ENCODE measurements at places on chromosomes 2 and 18.

DNA sequence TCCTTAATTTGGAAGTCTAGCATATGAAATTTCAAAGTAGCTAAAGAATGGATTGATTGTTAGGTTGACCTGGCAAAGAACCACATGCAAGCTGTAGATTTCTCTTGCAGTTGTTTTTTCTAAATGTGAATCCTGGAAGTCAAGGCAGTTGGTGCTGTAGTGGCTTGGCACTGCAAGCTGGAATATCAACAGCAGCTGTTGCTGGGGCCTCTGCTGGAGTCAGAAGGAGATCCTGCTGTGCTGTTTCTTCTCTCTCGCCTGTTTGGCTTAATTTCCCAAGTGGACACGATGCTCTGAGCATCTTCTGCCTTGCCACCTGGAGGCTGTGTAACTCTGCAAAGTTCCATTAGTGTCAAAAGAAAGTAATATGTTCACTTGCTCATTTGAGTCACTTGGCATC lies 12.6 kb downstream of the PIK3C3 start:
- DNase-seq: no peak

- DNase-seq: peak; percentile 33
These were observed 27.6 kb downstream of the CELF4 start for GRCh38 chr18:37537868-37538525.

DNA sequence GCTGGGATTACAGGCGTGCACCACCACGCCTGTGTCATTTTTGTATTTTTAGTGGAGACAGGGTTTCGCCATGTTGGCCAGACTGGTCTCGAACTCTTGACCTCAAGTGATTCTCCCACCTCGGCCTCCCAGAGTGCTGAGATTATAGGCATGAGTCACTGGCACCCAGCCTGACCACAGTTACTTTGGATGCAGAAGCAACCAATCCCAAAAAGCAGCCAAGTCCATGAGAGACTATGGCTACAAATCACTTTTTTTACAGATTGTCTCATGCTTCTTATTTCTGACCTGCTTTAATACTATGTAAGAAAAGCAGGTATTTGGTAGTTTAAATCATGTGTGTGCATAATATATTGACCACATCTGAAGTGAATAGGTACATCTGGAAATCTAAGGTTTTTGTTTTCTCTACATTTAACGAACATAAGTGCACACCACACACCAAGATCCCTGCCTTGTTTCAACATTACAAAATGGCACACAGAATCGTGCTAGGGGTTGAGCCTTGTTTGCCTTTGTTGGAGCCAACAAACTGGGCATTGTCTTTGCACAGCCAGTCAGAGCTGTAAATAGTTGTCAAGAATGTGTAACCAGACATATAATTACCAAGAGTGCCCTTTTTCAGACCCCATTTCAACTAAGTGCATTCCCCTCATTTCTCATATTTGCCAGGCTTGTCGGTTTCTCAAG lies 18.3 kb upstream of the MAP4K4 start:
- DNase-seq: no peak

- no peak for DNase-seq
These were observed 38.7 kb downstream of the ABI2 start for GRCh38 chr2:203366639-203367466.

GRCh38 chr2:219071131-219071816 lies 10.6 kb upstream of the IHH start:
- DNase-seq: no peak

DNA sequence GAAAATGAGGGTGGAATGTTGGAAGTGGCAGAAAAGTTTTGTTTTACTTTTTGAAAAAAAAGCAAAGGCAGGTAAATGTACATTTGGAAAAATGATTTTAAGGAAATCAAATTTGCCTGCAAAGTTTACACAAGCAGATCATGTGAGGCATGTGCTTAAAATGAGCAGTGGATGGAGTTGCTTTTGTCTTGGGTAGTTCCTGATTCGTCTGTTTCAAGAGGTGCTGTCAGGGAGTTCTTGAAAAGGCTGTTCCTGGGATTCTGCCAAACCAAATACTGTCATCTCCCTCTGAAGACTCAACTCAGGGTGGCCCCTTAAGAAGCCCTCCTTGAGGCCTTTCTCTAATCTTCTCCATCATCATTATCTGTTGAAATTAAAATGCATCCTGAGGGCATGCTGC lies 59.0 kb downstream of the TACR1 start:
- no peak for DNase-seq

GRCh38 chr18:35345460-35345921 lies 1.3 kb upstream of the ZNF24 start:
- DNase-seq: no peak

DNA sequence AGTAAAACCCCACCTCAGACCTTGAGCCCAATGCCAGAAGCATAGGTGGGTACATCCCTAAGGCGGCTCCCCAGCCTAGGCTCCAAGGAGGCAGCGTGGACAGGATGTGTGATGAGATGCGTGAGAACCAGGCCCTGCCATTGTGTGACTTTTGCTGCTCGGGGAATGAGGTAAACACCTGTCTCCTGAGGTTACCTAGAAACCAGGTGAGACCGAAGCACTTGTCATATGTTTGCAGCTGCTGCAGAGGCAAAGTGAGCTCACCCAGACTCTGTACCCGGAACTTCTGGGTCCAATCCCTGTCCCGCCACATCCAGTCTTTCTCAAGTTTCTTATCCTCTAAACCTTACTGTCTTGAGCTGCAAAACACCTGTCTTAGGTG lies 3.4 kb downstream of the FBLN7 start:
- no peak for DNase-seq

GRCh38 chr2:236892721-236893120 lies 193.0 kb upstream of the COPS8 start:
- no peak for DNase-seq

GRCh38 chr2:119659601-119660342 lies 19.2 kb upstream of the TMEM177 start:
- peak; percentile 34 for DNase-seq

DNA sequence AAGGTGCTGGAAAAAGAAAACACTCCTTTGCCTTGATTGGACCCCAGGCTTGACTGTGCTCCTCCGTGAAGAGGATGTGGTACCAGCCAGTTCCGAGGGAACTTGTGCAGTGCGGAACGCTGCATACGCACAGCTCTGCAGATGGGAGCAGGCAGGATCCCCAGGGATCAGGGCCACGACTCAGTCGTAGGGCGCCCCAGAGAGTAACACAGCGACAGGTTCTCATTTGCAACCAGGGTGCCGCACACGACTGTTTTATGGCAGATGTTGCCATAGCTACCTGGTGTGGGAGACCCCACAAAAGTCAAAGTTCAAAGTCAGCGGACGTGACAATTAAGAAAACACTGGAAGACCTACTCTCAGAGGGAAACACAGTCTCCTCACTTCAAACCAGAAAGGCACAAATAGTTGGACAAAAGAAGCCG lies 779 bp downstream of the MALL start:
- DNase-seq: no peak

DNA sequence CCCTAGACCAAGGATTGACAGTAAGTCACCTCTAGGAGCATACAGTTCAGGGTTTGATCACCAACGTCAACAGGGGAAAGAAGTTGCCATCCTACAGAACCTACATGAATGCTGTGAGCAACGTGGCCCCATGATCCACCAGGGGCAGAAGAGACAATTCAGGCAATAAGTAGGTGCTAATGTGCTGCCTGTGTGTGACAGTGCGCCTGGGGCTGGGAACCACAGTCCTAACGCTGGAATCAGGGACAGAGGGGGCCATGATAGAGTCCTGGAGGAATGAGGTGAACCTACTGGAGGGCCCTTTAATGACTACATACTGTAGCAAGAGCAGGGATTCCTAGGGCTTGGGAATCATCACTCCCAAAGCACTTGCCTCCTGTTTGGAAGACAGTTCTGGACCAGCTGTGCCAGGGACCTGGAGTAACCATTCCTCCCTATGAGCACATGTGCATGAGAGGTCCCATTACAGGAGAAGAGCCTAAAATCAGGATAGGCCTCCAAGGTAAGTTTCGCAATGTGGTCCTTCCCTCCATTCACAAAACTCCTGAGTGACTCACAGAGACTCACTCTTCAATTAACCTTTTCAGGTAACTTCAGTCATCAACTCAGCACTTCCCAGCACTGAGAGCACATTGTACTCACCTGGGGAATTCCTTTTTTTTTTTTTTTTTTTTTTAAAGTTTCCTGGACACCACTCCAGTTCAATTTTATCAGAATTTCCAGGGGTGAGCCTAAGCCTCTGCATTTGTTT lies 214.0 kb downstream of the TMEM163 start:
- no peak for DNase-seq

DNA sequence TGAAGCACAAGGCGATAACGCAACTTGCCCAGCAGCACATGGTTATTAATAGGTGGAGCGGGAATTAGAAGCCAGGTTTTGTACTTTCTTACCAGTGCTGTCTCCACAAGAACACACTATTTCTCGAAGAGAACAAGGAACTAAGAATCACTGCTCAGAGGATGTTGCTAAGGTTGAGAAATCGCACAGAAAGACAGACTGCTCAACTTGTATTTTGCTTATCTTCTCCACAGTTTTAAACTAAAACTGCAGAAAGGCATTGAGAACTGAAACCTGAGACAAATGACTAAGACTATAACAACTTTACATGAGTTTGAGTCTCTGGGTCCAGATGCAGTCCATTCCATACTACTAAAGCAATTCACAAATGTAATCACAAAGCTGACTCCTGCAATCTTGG lies 6.2 kb downstream of the PRKD3 start:
- no peak for DNase-seq

- DNase-seq: no peak
These were observed 191.0 kb downstream of the GRB14 start for GRCh38 chr2:164430166-164430783.

DNA sequence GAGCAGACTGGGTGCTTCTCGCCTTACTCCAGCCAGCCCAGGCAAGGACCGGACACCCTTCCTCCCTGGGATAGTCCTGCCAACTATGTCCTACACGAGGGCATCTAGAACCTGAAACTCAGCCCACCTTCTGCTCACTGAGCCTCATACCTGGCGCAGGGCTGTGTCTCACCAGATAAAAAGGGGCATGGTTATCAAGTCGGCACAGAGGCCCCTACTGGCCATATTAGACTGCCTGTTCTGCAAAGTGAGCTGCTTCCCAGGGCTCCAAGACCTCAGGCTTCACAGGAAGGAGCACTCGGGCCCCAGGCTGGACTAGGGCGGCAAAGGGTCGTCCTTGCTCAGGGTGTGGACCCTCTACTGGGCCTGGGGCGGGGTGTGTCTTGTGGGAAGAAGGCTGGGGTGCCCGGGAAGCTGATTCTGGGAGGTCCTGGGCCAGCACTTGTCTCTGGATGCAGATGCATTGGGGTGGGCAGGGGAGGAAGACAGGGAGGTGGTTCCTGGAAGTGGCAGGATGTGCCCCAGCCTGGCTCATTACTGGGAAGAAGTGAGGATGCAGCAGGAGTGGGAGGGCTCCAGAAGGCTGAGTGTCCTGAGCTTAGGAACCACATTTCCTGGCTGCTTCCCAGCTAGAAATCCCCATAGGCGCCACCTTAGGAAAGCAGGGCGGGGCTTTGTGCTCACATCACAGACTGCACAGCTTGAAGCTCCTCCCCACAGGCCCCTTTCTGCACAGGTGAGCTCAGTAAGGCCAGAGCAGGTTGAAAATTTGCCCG lies 19.6 kb downstream of the EHD3 start:
- DNase-seq: no peak

DNA sequence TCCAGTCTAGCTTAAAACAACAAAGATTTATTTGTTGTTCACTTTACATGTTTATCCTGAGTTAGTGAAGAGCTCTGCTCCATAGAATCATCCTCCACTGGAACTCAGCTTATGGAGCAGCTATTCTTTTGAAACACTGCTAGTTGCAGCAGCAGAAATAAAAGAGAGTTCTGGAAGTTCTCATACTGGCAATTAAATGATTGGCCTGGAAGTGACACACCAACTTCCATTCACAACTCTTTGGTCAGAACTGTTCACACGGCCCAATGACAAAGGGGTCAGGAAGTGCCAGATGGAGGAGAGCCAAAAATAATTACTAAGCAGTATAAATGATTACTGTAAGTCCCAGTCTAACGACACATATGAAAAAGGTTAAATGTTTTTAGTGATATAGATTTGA lies 39.1 kb downstream of the FBXO11 start:
- DNase-seq: no peak

- no peak for DNase-seq
These were observed 46.8 kb upstream of the RNU4ATAC start for GRCh38 chr2:121483846-121484245.

- DNase-seq: no peak
These were observed 12.6 kb downstream of the NDUFAF7 start for GRCh38 chr2:37244017-37244416.

DNA sequence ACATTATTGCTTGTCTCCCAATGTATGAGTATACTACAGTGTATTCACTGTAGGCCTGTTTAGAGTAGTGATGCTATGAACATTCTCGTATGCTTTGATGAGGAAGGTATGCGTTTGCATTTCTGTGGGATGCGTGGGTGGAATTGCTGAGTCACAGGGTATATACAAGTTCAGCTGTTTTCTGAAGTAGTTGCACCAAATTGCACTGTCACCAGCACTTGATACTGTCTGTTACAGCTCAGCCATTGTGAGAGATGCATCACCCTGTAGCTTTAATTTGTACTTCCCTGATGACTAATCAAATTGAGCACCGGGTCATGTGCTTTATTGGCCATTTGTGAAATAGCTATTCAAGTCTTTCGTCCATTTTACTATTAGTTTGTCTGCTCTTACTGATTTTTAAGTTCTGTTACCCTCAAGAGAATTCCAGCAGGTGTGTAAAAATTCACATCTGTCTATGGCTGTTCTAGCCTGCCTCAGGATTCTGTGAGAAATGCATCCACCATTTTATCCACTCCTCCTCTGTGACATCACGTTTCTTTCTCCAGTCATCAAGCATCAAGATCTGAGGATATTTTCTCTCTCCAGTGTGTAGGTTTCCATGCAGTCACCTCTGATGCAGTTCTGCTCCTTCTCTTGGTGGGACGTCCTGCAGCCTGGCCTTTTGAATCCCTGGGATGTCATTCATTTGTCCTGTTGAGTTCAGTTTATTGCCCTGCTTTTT lies 72.5 kb downstream of the DGKD start:
- DNase-seq: peak; percentile 65

GRCh38 chr2:130755256-130756052 lies at the start of gene AMER3:
AMER3 (plus strand) TSS chr2:130755540; CDS start chr2:130762073, 6,533 bp downstream.
- no peak for DNase-seq

DNA sequence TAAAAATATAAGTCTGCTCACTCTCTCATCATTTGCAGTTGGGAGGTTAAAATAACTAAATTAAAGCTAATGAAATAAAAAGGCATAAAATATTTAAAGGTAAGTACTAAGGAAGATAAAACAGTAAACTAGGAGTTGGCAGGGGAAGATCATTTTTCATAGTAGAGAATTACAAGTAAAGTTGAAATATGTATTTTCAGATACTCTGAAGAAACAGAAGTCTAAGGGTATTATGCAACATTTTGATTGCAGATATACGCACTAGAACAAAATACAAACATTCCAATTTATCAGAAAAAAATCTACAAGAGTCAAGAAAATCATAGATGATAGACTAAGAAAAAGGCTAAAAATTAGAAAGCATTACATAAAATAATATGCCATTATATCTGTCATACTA lies 167.6 kb upstream of the CTAGE1 start:
- DNase-seq: no peak

DNA sequence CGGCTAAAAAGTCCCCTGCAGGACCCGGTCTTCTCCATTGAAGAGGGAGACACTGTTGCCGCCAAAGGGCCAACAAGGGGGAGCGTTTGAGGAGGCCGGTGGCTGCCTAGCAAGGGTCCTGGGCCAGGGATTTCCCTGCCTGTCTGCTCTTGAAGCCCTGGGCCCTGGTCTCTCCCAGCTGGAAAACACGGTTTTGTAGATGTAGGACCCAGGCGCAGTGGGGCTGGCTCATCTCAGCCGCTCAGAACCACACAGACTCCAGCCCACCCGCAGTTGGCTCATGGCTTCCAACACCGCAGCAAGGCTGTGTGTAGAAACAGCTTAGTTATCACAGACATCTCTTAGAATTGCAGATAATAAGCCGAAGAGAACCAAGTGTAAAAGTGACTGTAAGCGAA lies 57.1 kb upstream of the TWIST2 start:
- no peak for DNase-seq
